SJCRH30 (cell line): ENCODE measurements at places on chromosomes 4 and X. TPM values are rescaled to one million over a fixed set of nuclear protein-coding genes. Genes with fewer than 3 reads are reported as not detected.

Gene GYG2
- 13.7 and 14.4 TPM in 2 replicates for total RNA-seq

GRCh38 chr4:24720979-24721378 is 74.4 kb upstream of the SOD3 start:
- no peak for DNase-seq

DNA sequence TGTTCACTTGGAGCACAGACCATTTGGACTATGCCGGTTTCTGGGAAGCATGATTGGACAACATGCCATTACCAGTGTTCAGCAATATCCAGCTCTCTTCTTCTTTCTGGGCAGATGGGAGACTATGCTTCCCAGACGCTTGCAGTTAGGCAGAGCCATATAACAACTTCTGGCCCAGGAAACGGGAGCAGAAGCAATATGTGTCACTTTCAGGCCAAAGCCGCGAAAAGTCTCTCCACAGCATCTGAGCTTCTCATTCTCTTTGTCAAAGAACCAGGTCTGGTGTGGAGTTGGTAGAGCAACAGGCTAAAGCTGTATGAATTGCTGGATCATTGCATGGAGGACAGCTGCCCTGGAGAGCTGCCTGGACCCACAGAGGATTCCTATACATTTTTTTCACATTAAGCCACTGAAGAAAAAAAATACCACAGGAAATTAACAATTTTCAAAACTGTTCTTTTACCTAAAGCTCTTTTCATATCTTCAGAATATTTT is 131.4 kb upstream of the FRG1 start:
- no peak for DNase-seq

DNA sequence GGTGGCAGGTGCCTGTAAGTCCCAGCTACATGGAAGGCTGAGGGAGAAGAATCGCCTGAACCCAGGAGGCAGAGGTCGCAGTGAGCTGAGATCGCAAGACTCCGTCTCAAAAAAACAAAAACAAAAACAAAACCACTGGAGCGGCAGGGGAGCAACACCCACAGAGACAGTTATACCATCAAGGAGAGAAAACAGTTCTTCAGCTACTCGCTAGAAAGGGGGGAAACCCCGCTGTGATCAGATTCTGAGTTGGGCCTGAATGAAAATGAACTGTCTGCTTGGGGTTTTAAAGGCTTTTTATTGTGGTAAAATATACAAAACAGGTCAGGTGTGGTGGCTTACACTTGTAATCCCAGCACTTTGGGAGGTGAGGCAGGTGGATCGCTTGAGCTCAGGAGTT is 16.8 kb upstream of the IRAK1 start:
- DNase-seq, result no peak

DNA sequence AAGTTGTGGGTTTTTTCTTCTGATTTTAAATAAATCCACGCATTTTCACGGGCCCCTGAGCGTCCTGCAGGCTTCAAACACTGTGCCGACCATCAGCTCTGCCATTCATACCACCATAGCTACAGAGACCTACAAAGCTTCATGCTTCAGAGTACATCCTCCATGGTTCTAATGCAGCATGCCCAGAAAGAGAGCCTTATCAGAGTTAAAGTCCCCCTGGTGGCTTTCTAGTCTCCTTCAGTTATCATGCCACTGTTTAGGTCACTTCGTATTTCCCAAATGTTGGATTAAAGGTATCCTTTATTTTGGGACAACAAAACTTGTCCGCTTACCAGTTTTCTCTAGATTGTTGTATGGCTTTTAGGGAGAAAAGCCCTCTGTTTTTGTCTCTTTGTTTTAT is 66.7 kb upstream of the VCX2 start:
- peak; percentile 1 for DNase-seq

DNA sequence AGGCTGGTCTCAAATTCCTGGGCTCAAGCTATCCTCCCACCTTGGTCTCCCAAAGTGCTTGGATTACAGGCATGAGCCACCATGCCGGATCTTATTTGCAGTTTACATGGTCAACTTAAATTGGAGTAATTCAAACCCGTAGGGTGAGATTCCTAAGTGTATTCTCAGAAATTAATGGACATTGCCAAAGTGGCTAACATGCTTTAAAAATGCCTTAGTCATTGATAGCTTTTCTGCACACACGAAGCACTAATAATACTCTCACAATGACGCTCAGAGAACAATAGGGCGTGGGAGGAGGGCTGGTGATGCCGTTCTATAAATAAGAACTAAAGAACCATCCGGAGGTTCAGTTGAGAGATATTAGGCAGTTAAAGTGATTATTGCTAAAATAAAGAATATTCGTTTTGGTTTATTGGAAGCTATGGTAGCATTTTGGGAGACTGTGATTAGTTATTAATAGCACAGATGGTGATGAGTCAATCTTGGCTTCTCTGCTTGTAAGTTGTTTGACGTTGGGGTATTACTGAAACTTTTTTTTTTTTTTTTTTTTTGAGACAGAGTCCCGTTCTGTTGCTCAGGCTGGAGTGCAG is 79.1 kb downstream of the TRAPPC11 start:
- no peak for DNase-seq

Gene SEC24D
- total RNA-seq, result 23.6 and 25.9 TPM in 2 replicates

Gene TMEM192
- 12.7 and 13.4 TPM in 2 replicates for total RNA-seq
